ENCODE measurements at places on chromosomes 2 and 18.

- no peak for DNase-seq
Measured at GRCh38 chr2:21804151-21804550, 680.4 kb downstream of the TDRD15 start.

- no peak for DNase-seq
Measured at GRCh38 chr18:41265047-41265446, 690.0 kb upstream of the PIK3C3 start.

- no peak for DNase-seq
Measured at GRCh38 chr2:206989311-206989710, 50.0 kb downstream of the CPO start.

DNA sequence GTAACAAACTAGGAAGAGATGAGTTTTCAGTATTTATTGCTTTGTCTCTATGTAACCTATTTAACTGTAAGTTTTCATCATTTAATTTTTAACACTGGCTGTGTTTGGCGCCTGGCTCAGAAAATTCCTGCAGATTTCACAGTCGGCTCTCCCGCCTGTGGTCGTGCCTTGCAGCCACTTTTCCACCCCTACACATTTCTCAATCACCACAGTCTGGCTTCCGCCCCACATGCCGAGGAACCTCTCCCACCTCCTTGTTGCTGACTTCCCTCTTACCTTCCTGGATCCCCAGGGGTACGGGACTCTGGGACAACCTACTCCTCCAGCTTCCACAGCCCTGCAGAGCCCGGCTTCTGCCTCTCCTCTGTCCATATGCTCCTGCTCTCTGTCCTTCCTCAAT lies 41.6 kb upstream of the MGAT4A start:
- no peak for DNase-seq

DNA sequence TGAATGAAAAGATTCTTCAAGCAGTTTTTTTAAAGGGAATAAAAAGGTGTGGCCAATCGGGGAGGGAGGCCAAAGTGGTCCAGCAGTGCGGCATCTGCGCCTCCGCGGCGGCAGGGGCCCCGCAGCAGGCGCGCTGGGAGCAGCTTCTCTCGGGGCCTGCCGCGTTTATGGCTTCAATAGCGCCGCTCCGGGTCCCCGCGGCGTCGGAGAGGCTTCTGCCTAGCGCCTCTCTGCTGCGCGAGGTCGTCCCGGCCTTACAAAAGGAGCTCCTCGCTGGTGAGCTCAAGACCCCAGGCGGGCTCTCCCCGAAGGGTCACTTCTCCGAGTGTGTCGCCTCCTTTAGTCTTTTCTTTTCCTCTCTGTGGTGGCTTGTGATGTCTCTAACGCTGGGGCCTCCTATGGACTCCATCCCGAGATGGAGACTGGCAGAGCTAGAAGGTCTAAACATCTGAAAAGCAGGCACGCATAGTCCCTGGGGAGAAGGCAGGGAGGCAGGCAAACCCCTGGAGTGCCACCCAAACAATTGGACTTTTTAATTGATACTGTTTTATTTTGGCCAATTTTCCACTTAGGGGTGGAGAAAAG lies 67.1 kb downstream of the SUMO1 start:
- DNase-seq, result no peak

Data from SK-N-MC (cell line).